ENCODE measurements at places on chromosomes 4 and X.

GRCh38 chr4:38322714-38323113 is 341.3 kb upstream of the KLF3 start:
- no peak for DNase-seq

- DNase-seq: no peak
Measured at GRCh38 chr4:155509555-155509954, 132.8 kb upstream of the MAP9 start.

GRCh38 chr4:84527391-84527790 is 28.3 kb upstream of the NKX6-1 start:
- no peak for DNase-seq

- DNase-seq: no peak
Measured at GRCh38 chr4:188015025-188015940, 19.7 kb downstream of the ZFP42 start.

DNA sequence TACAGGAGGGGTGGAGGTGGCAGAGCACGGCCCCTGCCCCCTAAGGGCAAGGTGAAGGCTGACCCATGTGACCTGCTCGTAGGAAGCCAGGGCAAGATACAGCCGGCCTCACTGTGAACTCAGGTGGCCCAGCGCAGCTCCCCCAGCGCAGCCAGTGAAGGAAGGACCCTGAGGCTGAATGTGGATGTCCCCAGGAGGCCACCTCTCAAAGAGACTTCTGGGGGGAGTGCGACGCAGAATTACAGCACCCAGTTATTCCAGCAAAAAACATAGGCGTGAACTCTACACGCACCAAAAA is 52.6 kb downstream of the ZFYVE28 start:
- no peak for DNase-seq

GRCh38 chr4:32689518-32689917 is 1969.3 kb downstream of the PCDH7 start:
- DNase-seq: no peak

- peak; percentile 16 for DNase-seq
Measured at GRCh38 chrX:132676561-132677186, 187.8 kb upstream of the MBNL3 start.

DNA sequence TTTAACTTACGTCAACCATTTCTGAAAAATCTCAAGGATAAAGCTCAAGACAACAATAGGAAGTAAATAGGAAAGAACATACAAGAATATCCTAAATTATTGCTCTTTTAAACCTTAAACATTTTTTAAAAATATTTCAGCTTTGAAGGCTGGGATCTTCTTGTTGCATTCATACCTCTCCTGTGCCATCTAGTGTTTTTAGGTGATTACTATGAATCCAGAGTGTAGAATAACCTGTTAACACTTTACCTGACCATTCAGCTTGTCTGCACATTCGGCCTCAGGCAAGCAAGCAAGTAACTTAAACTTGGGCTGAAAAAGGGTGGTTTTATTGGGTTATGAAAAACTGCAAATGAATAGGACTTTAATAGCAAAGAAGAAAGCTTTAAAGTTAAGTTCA is 507.8 kb upstream of the INTU start:
- no peak for DNase-seq

- DNase-seq: no peak
Measured at GRCh38 chr4:175811228-175811627, 836 bp downstream of the GPM6A start.

- no peak for DNase-seq
Measured at GRCh38 chrX:13469963-13470684, 99.3 kb upstream of the EGFL6 start.

- DNase-seq: peak; percentile 18
Measured at GRCh38 chr4:21447301-21448054, 501.1 kb downstream of the KCNIP4 start.

GRCh38 chrX:108439426-108439942 is at the start of gene COL4A5:
TSS of gene COL4A5 (plus strand) at chrX:108439838. CDS start at chrX:108440126, 288 bp downstream.
- DNase-seq: no peak

- DNase-seq: no peak
Measured at GRCh38 chrX:145410622-145411021, 163.3 kb downstream of the SPANXN1 start.

GRCh38 chr4:74948236-74948635 is 15.3 kb downstream of the PARM1 start:
- no peak for DNase-seq

DNA sequence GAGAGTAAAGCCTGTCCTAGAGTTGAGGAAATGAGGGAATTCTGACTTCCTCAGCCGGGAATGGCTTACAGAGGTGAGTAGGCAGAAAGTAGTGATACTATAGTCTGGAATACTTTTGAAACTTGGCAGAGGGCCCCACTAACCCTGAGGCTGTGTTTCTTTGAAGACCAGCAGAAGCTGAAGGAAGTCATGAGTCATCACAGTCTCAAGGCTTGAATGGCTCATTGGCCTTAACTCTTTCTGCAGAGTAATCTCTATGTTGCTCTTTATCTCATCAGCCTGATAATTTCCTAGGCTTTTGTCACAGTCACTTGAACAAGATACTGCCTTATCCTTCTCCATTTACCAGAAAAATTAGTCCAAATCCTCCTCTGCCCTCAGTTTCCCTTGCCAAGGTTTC is 80.8 kb downstream of the ANKRD50 start:
- no peak for DNase-seq

DNA sequence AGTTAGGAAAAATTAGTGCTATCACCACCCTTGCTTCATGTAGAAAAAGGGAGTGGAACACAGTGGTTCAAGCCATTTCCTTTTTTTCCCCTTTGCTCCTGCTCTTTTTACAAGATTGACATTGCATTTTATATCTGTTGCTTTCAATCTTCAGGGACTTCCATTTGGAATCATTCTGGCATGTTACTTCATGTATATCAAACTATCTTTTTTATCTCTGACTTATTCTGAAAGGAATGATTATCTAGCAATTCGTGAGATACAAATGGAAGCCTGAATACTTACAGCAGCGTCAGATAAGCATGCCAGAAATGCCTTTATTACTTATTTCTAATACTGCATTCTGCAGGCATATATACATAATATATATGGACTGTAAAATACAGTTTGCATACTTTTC is 20.4 kb downstream of the ADGRL3 start:
- DNase-seq: no peak

DNA sequence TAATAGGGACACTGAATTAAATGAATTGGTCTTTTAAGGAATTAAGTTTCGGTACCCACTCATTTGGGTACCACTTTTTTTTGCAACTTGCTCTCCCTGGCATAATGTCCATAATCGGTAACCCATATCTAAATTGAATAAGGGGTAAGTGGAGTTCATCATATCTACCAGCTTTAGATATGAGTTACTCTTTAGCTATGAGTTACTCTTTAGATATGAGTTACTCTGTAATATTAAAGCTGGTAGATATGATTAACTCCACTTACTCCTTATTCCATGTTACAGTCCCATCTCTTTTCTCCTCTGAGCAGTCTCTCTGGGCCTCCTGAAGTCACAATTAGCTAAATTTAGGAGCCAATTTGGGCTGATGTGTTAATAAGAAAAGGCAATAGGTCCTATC is 85.7 kb downstream of the TEX13C start:
- DNase-seq: no peak

DNA sequence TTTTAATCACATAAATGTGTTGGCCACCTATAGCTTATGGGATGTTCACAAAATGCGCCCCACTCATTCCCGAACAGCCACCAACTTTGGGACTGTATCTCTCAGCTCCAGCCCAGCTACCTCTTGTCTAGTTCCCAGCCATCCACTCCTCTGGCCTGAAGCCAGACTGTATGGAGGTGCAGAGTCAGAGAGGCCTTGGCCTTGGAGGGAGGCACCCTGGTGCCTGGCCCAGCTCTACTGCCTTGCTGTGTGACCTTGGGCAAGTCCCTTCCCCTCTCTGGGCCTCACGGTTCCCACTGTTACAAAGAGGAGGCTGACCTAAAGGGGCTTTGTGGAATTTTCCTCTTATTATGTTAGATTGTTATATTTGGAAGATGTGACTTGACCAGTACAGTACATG is 13.9 kb downstream of the MAMLD1 start:
- DNase-seq: no peak

- DNase-seq: no peak
Measured at GRCh38 chr4:187565416-187565815, 430.2 kb upstream of the ZFP42 start.

DNA sequence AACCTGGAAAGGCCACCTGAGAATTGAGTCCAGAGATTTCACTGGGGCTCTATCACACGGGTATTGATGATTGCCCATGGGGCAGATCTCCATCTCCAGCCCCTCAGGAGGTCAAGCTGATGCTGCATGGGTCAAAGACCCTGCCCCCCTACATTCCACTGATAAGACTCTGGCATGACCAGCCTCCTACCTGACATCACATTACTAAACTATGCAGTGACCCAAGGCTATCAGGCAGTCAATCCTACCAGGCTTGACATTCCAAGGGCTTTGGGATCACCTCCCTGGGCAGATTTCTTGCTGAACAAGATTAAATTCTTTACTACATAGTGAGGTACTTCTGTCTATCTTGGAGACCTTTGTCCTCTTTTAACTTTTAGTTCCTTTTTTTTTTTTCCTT is 192.7 kb upstream of the STS start:
- no peak for DNase-seq

DNA sequence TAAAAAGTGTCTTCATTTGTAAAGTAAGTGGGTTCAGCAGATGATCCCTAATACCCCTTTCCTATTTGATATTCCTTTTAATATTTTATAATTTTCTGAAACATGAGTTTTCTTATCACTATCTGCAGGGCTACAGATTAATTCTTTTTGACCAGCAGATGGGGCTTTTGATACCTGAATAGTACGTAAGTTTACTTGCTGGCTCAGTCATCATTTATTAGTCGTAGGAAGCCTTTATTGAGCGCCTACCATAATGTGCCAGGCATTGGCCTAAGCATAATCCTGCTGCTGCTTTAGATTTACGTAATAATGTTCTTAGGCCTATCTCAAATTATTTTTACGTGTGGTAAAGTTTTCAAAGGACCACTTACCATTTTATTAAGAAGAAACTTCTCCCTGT is 33.1 kb downstream of the OSTC start:
- no peak for DNase-seq

- DNase-seq: no peak
Measured at GRCh38 chr4:22417408-22417807, 98.5 kb downstream of the ADGRA3 start.

DNA sequence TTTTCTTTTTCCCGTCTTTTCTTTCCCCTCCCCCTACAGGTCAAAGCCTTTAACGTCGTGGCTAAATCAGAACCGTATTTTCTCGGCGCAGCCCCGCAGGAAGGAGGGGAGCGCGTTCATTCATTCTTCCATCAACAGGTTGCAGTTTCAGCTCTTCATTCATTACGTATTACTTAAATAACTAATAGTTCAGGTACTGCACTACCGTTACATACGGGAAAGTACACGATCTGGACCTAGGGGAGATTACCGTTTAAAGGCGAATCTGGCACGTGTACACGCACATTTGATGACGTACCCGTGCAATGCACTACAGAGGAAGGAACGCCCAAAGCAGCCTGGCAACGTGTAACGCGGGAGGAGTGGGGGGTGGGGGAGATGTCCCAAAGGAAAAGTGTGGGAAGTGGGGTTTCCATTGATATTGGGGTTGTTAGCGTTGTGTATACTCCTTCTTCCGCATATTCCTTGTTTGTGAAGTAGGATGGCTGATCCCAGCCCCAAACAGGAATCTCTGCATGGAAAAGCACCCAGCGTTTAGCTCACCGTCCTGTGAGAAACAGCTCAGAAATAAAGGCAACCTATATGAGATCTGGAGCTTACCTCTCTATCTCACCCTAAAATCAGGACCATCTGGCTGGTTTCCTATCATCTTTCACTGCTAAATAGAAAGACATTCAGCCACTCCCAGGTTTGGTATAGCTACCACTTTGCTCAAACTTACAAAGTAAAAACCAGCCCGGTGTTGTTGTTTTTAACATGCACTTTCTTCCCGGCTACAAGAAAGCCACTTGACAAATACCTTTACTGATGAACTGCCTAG is 585 bp upstream of the SEC24D start:
- peak; percentile 41 for DNase-seq

GRCh38 chr4:126850286-126850685 is 782.5 kb upstream of the INTU start:
- DNase-seq: no peak

DNA sequence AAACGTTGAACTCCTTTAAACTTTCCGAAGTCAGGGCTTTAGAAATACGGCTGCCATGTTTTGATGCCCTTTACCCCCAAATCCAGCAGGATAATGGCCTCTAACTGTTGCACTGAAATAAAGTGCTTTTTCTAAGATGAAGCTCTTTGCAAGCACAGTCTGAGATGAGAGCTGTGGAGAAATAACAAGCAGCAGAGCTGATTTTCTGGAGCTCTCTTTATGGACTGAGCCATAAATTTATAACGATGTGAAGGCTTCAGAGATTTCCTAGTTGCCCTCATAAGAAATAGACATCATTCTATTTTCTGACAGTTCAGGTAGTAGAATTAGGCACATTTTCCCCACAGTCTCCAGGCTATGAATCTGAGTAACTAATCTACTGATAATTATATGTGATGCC is 567.3 kb downstream of the PDHA2 start:
- DNase-seq: no peak

- DNase-seq: no peak
Measured at GRCh38 chr4:148539387-148539786, 97.2 kb upstream of the NR3C2 start.

DNA sequence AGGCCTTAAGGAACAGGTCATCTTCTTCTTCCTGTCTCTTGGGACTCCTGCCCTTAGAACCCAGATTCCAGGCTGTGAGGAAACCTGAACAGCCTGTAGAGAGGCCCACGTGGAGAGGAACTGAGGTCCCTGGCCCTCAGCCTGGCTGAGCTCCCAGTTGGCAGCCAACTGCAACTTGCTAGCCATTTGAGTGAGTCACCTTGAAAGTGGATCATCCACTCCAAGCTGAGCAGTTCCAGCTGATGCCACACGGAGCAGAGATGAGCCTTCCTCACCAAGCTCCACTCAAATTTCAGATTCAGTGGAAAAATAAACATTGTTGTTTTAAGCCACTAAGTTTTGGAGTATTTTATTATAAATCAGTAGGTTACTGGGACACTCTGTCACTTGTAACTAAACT is 392.5 kb downstream of the BCOR start:
- DNase-seq: no peak

- DNase-seq: no peak
Measured at GRCh38 chr4:160811956-160812355, 1351.8 kb downstream of the FSTL5 start.

- DNase-seq: no peak
Measured at GRCh38 chrX:18491587-18492340, 66.4 kb downstream of the CDKL5 start.

DNA sequence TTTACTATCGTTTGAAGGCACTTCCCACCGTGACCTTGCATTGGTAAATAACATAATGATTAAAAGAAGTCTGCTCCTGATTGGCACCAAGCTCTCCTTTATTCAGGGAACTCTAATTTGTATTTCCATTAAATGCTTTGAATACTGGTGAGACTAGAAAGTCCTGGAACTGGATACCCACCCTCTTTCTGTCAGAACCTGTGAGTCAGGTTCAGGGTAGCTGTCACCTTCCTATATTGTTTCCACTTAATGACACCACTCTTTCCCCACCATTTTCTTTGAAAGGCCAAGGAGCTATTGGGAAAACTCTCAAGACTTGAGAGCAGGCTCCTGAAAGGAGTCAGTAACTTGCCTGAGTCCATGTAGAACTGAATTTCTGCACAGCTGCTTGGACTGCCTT is 55.9 kb upstream of the RASSF6 start:
- no peak for DNase-seq
